ENCODE measurements at places on chromosomes 16 and 17.

- DNase-seq, result no peak
Measured at GRCh38 chr17:67718325-67718941, 697 bp downstream of the NOL11 start.

DNA sequence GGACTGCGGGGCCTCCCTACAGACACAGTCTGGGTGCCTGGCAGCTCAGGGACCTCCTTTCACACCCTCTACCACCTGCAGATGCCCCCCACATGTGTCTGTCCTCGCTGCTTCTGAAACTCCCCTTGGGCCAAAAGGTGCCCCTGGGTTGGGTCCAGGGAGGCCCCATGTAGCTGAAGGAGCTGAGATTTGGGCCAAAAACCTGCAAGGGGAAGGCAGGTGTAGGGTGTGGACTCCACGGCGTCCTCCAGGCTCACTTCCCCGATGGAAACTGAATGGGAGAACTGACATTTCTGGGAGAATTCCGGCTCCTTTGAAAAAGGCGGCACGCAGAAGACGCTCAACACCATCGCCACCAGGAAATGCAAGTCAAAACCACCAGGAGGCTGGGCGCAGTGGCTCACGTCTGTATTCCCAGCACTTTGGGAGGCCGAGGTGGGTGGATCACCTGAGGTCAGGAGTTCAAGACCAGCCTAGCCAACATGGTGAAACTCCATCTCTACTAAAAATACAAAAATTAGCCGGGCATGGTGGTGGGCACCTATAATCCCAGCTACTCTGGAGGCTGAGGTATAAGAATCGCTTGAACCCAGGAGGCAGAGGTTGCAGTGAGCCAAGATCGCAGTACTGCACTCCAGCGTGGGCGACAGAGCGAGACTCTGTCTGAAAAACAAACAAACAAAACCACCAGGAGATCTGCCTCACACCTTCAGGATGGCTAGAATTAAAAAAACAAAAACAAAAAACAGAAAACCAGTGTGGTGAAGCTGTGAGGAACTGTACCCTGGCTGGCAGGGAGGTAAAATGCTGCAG is 13.2 kb upstream of the BAIAP2 start:
- DNase-seq, result no peak

- DNase-seq, result no peak
Measured at GRCh38 chr16:84314814-84315213, 20.1 kb downstream of the WFDC1 start.

DNA sequence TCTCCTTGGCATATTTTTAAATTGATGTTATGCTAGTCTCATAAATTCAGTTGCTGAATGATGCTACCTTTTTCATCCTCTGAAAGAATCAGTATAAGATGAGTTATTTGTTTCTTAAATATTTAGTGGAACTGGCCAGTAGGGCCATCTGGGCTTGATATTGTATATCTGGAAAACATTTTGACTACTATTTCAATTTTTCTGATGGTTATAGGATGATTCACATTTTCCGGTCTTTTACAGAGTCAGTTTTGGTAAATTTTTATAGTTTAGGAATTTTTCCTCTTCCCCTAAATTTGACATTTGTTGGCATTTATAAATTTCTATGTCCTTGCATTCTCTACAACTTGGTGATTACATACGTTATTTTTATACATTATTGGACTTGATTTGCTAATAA is 296.3 kb upstream of the AXIN2 start:
- no peak for DNase-seq

- DNase-seq, result no peak
Measured at GRCh38 chr17:4539025-4539424, 16.2 kb downstream of the MYBBP1A start.

GRCh38 chr16:11418506-11418905 is 73.2 kb downstream of the RMI2 start:
- DNase-seq, result no peak

Measured in esophagus squamous epithelium (tissue), 5 donors.